K562 (cell line): ENCODE measurements at places on chromosomes 16 and 17. TPM values are rescaled to one million over a fixed set of nuclear protein-coding genes. Genes with fewer than 3 reads are reported as not detected.
A peak's percentile ranks its signal among the peaks of the same experiment; 100 is the strongest.

TUBD1 gene
- 13.8 TPM in 2 replicates for total RNA-seq

GPATCH8 gene
- total RNA-seq, result 25.6 and 29.6 TPM in 2 replicates

MLLT6 gene
- 61.3 and 71.7 TPM in 2 replicates for total RNA-seq

MEOX1 gene
- not detected in 2 replicates for total RNA-seq

PAFAH1B1 gene
- total RNA-seq, result 66.4 and 72.4 TPM in 2 replicates

DNA sequence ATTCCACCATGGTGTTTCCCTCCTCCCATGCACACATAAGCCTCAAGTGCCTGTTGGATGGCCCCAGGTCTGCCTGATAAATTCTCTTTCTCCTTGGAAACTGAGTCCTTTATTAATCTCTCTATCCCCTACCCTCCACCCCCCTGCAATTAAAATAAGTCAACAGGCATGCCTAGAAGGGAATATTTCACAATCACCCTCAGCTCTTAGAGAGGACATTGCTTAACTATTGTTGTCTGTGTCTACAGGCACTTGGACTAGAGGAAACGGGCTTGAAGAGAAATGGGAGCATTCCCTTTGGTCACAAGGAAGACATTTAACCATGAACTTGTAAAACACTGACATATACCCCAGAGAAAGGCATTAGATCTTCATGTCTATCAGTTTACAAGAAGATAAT is 39.5 kb downstream of the RCVRN start:
- H3K4me1 ChIP-seq, result no peaks in the 10 kb centered on the region
- H3K4me3 ChIP-seq, result no peak overlapping the region
- no peak for DNase-seq
- no peak overlapping the region for H3K27ac ChIP-seq

DNA sequence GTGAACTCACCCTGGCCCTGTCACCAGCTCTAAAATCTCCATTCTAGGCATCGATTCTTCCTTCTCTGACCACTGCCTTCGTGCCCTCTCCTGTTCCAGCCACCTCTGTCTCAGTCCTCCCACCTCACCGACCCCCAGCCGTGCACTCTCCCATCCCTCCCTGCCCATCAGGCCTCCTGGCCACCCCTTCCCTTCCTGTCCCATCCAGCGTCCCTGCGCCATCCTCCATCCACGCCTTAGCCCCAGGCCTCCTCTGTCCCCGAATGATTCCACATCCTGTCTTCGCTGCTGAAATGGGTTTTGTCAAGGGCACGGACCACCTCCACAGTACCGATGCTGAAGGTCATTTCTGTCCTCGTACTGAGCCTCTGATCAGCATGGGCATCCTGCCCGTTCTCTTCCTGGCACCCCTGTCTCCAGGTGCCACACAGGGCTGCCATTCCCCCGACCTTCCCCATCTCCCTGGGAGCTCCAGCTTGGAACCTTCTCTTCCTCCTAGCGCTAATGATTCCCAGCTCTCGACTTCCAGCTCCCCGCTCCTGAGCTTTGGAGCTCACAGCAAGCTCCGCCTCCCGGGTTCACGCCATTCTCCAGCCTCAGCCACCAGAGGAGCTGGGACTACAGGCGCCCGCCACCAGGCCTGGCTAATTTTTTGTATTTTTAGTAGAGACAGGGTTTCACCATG is 2.6 kb downstream of the TRIM65 start:
- H3K36me3 ChIP-seq, result peaks cover 55% of the 10 kb centered on the region; the same call in 1 of the 3 replicates
- no peak overlapping the region for H3K4me3 ChIP-seq
- DNase-seq, result no peak
- H3K4me1 ChIP-seq, result peaks cover 80% of the 10 kb centered on the region
- H3K27ac ChIP-seq, result no peak overlapping the region
- no peaks in the 10 kb centered on the region for H3K27me3 ChIP-seq

GRCh38 chr17:43914451-43914850 is 7.1 kb upstream of the MPP2 start:
- no peak for DNase-seq
- no peak overlapping the region for H3K27ac ChIP-seq
- peaks cover 62% of the 10 kb centered on the region for H3K27me3 ChIP-seq

DNA sequence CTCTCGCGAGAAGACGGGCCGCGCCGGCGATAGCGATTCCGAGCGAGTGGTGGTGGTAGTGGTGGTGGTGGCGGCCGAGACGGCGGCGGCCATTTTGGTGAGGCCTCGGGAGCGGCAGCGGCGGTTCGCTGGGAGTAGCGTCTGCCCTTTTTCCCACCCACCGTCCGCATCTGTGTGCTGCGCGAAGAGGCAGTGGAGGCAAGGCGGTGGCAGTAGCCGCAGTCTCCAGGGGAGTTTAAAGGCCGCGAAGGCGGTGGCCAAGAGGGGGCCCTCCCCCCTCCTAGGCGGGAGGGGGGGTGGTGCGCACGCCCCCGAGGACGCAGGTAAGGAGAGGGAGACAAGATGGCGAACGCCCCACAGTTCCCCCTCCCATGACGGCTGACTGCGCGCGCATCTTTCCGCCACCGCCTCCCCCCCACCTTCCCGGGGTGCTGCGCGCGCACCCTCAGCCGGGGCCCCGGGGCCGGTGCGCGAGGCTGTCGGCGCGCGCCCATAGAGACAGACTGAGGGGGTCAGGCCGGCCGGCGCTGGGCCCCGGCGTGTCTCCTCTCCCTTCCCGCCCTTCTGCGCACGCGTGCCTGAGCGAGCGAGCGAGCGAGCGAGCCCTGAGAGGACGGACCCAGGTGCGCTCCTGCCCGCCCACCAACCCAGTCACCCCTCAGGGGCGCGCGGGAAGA is 694 bp upstream of the SRCAP start:
- H3K4me1 ChIP-seq, result peaks cover 26% of the 10 kb centered on the region
- H3K27me3 ChIP-seq, result no peaks in the 10 kb centered on the region
- H3K36me3 ChIP-seq, result peaks cover 38% of the 10 kb centered on the region
- peak overlapping the region; percentile 100 for H3K27ac ChIP-seq
- peak overlapping the region; percentile 82 for H3K4me3 ChIP-seq

- DNase-seq, result no peak
- H3K4me3 ChIP-seq, result no peak overlapping the region
- H3K27me3 ChIP-seq, result no peaks in the 10 kb centered on the region
- H3K27ac ChIP-seq, result no peak overlapping the region
These were observed 8.8 kb downstream of the SNRNP25 start for GRCh38 chr16:62283-62967.

DNA sequence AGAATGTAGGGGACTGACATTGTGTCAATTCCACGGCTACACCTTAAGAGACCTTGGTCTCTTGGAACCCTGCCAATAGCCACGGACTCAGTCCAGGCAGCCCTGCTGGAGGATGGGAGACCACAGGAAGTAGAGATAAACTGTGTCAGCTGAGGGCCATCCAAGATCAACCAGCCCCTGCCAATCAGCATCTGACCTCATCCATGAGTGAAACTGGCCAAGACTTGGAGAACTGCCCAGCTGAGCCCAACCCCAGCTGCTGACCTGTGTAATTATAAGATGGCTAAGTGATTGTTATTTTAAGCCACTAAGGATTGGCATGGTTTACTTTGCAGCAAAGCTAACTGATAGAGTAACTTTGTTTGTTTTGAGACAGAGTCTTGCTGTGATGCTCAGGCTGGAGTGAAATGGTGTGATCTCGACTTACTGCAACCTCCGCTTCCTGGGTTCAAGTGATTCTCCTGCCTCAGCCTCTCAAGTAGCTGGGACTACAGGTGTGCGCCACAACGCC is 13.3 kb upstream of the YWHAE start:
- no peaks in the 10 kb centered on the region for H3K27me3 ChIP-seq
- H3K4me3 ChIP-seq, result no peak overlapping the region
- H3K36me3 ChIP-seq, result no peaks in the 10 kb centered on the region
- H3K4me1 ChIP-seq, result no peaks in the 10 kb centered on the region; the same call in 2 of the 3 replicates
- peak; percentile 63 for DNase-seq

GRCh38 chr16:83813823-83814658 is 6.3 kb downstream of the HSBP1 start:
- peaks cover 32% of the 10 kb centered on the region; the same call in 2 of the 3 replicates for H3K36me3 ChIP-seq
- DNase-seq, result no peak
- no peak overlapping the region for H3K4me3 ChIP-seq
- H3K27ac ChIP-seq, result no peak overlapping the region
- H3K27me3 ChIP-seq, result peaks cover 37% of the 10 kb centered on the region

- H3K27ac ChIP-seq, result peak overlapping the region; percentile 48; the same call in 1 of the 3 replicates
- no peaks in the 10 kb centered on the region for H3K27me3 ChIP-seq
- H3K4me1 ChIP-seq, result peaks cover 34% of the 10 kb centered on the region
- DNase-seq, result peak; percentile 21
These were observed 1.1 kb upstream of the GIT1 start for GRCh38 chr17:29590411-29591145.

DNA sequence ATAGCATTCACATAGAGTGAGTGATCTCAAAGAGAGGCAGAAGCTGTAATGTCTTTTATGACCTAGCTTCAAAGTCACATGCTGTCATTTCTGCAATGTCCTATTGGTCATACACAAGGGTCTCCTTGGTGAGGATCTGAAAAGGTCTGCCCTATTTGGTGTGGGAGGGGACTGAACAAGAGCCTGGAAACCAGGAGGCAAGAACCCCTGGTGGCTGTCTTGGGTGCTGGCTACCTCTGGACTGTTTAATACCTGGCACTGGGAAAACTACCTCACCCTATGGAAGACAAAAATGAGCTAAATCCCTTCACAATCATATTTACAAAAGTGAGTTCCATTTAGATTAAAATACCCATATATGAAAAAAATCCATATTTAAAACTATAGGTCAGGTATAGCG is 9.0 kb downstream of the KCTD13 start:
- no peaks in the 10 kb centered on the region for H3K27me3 ChIP-seq
- DNase-seq, result no peak
- no peak overlapping the region for H3K27ac ChIP-seq
- no peak overlapping the region for H3K4me3 ChIP-seq
- peaks cover 3% of the 10 kb centered on the region for H3K4me1 ChIP-seq
- H3K36me3 ChIP-seq, result peaks cover 50% of the 10 kb centered on the region

DNA sequence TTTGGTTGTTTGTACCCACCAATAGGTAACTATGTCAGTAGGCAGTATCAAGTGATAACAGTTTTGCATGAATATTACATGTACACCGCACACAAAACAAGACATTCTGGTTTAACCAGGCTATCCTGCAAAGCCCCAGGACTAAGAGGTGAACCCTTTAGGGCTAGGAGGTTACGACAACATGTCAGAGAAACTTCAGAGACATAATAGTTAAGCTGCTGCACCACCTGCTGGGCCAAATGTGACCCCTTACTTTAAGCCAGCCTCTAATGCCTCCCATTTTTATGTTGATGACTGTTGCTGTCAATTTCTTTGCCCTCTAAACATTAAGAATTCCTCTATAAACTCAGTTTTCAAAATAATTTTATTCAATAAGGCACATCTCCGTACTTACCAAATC is 15.4 kb downstream of the SRP68 start:
- peaks cover 5% of the 10 kb centered on the region; the same call in 1 of the 2 replicates for H3K4me1 ChIP-seq
- H3K4me3 ChIP-seq, result no peak overlapping the region
- DNase-seq, result no peak
- no peak overlapping the region for H3K27ac ChIP-seq
- no peaks in the 10 kb centered on the region for H3K27me3 ChIP-seq
- peaks cover 82% of the 10 kb centered on the region for H3K36me3 ChIP-seq

DNA sequence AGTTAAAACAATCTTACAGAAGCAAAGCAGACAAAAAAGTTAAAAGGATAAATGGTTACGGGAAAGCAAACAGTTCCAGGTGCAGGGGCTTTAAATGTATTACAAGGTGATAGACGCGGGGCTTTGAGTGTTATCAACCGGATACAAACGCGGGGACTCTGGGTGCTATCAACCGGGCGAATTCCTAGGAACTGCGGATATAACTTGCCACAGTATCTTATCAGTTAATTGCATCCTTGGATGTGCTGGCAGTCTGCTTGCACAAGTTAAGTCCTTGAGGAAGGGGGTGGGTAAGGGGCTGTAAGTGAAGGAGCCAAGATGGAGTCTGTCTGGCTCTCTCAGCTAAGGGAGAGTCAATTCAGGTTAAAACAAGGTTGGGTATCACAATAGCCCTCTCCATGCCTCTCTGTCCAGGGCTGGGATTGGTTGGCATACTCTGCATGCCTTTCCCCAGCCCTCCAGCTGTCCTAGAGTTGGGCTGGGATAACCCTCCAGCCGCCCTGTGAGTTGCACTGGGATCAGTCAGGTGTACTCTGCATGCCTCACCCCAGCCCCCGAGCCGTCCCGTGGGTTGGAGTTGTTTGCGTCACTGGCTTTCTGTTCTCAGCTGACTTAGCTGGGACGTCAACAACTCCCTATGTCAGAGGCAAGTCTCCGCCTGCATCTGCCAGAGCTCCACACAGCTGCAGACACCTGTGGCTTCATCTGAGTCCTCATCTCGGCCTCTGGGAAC is 40.9 kb downstream of the TMEM235 start:
- peaks cover 59% of the 10 kb centered on the region for H3K4me1 ChIP-seq
- H3K4me3 ChIP-seq, result no peak overlapping the region
- no peaks in the 10 kb centered on the region for H3K27me3 ChIP-seq
- peak overlapping the region; percentile 70 for H3K27ac ChIP-seq

DNA sequence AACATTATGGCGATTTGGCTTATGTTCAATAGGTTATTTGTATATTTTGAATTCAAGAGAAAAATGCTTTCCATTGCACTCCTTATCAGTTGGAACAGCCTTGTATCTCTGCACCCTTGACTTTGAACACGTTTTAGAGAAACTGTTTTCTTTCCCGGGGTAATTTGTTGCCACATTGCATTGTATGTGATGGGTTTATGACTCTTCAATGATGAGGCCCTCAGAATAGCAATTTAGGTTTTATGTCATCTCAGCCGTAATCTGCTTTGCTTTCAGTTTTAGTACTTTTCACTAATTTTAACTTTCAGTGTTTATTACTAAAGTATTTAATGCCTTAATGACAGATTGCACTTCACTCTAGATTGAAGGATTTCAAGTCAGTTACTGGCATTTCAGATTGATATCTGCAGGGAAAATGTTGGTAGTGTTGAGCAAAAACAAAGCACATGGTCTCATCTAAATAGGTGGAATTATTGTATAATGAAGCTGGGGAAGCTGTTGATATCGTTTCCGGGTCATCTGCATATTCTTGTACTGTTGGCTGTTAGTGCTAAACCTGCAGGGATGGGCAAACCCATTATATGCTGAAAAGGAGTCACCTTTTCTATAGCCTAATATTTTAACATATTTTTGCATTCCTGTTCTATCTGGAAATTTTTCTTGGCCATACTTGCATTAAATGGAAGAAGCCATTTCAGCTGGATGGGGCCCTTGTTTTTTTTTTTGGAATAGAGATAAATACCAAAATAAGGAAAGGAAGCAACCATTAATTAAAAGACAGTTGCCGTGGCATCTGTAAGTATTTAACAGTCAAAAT is 2.0 kb downstream of the LUC7L3 start:
- H3K36me3 ChIP-seq, result peaks cover 41% of the 10 kb centered on the region
- H3K27ac ChIP-seq, result peak overlapping the region; percentile 99
- H3K27me3 ChIP-seq, result no peaks in the 10 kb centered on the region
